ENCODE measurements at places on chromosomes 2 and 18.

- DNase-seq, result no peak
These were observed 39.0 kb downstream of the EEF1B2 start for GRCh38 chr2:206198677-206199076.

DNA sequence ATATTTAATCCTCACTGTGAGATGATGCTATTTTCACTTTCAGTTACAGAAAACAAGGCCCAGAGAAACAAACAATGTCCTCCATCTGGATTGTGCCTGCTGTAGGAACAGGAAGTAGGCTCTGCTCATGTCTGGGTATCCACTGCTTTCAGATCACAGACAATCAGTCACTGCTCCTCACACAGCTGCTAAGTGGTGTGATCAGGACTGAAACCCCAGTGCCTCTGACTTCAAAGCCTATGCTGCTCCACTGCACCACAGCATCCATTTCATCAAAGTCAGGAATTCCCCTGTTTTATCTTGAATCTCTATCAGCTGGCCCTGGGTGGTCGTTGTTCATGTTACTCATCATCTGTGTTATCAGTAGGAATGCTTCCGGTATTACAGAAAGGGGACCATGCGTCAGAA, 303.8 kb upstream of the TRIB2 start:
- DNase-seq, result no peak

GRCh38 chr18:14927701-14928100, 179.7 kb downstream of the ANKRD30B start:
- no peak for DNase-seq

- no peak for DNase-seq
These were observed 36.4 kb upstream of the KCTD1 start for GRCh38 chr18:26584745-26585144.

GRCh38 chr2:13201924-13202323, 485.2 kb downstream of the TRIB2 start:
- no peak for DNase-seq

DNA sequence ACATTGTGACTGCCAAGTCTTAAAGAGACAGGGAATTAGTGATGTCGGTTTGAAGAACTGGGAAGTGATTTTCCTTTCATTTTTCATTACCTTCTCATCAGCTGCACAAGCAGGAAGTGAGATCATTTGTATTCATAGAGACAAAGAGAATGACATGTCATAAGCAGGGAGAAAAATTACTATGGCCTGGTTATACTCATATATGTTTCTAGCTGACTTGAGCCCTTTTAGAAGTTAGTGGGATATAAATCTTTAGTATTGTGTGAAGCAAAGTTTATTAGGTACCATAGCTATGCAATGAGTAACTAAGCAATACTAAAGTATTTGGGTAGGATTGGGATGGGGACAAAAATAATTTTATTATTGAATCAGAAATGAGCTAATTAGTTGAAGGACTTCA, 284.1 kb downstream of the PID1 start:
- DNase-seq, result no peak

- DNase-seq, result no peak
These were observed 211.0 kb downstream of the TGIF1 start for GRCh38 chr18:3660739-3661515.

GRCh38 chr2:197092431-197092830, 165.9 kb upstream of the PGAP1 start:
- DNase-seq, result no peak

DNA sequence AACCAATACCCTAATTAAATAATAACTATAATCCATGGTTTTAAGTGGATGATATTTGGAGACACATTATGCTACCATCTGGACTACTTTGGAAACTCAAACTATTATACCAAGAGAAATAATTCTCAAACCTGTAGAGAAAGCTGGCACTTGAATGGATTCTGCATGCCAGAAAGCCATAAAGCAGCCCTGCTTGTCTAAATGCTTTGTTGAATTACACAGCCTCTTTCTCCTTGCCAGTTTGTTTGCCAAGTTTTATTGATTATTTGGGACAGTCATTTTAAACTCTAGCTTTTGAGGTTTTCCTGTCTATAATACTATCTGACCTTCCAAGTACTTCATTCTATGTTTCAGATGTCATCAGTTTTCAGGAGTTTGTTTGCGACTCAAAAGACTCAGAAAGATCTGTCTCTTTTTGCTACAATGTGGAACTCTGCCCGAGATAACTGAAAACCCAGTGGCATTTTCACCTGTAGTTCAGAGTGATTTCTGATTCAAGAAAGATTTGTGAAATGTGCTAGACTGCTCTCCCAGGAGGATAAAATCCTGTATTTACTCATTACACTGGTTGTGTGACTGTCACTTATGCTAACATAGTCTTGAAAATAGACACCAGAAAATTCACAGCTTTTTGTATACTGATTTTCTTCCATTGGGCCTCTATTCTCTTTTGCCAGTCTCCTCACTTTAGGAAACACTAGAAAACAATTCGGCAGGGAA, 29.2 kb upstream of the MBOAT2 start:
- no peak for DNase-seq

DNA sequence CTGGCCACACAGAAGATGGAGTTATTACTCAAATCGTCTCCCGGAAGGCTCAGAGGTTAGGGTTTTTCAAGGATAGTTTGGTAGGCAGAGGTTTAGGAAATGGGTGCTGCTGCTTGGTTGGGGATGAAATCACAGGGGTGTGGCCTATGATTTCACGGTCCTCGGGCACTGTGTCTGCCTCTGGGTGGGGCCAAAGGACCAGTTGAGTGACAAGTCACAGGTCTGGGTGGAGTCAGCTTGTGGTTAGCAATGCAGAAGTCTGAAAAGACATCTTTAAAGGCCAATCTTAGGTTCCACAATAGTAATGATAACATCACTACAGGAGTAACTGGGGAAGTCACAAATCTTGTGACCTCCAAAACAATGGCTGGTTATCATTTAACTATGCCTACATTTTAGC, 387.8 kb downstream of the ZNF521 start:
- no peak for DNase-seq

- DNase-seq, result no peak
These were observed 398.5 kb downstream of the NBAS start for GRCh38 chr2:15162620-15163019.

DNA sequence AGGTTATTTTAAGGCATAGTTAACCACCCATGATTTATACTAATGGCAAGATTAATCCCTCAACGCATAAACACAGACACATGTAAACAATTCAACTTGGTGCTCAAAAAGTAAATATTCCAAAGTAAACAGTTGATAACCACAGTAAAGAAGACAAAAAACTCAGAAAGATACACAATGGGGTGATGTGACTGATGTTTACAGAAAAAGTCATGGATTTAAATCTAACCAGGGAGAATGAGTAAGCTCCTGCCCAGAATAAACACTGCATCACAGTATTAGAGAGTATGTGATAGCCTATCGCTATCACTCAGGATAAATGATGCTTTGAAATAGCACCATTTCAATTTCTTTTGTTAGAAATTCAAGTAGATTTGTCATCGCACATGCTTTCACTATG, 49.3 kb downstream of the HIBCH start:
- no peak for DNase-seq

GRCh38 chr2:20771299-20771698, 51.6 kb downstream of the LDAH start:
- no peak for DNase-seq
